ENCODE measurements at places on chromosomes 3 and 15. TPM values are rescaled to one million over a fixed set of nuclear protein-coding genes. Genes with fewer than 3 reads are reported as not detected.

Gene DUOX2
- not detected for total RNA-seq

Gene ZKSCAN7
- 5.2 TPM for total RNA-seq

Gene HIGD1A
- total RNA-seq = 134 TPM

Gene TMEM108
- total RNA-seq = 0.89 TPM

Gene CATSPER2
- 0.15 TPM for total RNA-seq

Gene C3orf22
- not detected for total RNA-seq

Gene PLA2G4D
- total RNA-seq = not detected

Gene MUC20
- total RNA-seq = 0.15 TPM

Gene CRYBG3
- total RNA-seq = 6.4 TPM

Gene GPR176
- 80.7 TPM for total RNA-seq

Gene CADPS
- 0.50 TPM for total RNA-seq

Gene CKMT1B
- total RNA-seq = not detected

Gene MESP1
- 0.45 TPM for total RNA-seq

Gene CPLX3
- not detected for total RNA-seq

Gene BFSP2
- not detected for total RNA-seq

Gene OSBPL10
- total RNA-seq = 8.2 TPM

Gene RLBP1
- total RNA-seq = not detected

Measured in bronchus fibroblast of lung (primary cell).